NCI-H2081 treated with DMSO at 0.1 percent for 48 hours (cell line): ENCODE measurements at places on chromosomes 1 and 21.

GRCh38 chr1:113855630-113856400, 15.7 kb downstream of the PTPN22 start:
- DNase-seq: no peak

GRCh38 chr1:183097438-183098051, 74.3 kb downstream of the LAMC1 start:
- no peak for DNase-seq

DNA sequence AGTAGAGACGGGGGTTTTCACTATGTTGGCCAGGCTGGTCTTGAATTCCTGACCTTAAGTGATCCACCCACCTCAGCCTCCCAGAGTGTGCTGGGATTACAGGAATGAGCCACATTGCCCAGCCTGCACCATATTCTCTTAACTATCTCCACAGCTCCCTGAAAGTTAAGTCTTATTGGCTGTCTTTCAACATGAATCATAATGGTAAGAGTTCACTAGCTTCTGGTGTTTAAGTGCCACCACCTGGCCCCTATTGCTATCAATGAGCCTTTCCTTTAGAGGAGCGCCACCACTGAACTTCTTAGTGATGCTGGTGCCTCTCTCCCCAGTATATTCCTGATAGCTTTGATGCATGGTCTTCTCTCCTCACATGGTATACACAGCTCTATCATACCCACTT, 15.7 kb downstream of the ZFYVE9 start:
- no peak for DNase-seq

DNA sequence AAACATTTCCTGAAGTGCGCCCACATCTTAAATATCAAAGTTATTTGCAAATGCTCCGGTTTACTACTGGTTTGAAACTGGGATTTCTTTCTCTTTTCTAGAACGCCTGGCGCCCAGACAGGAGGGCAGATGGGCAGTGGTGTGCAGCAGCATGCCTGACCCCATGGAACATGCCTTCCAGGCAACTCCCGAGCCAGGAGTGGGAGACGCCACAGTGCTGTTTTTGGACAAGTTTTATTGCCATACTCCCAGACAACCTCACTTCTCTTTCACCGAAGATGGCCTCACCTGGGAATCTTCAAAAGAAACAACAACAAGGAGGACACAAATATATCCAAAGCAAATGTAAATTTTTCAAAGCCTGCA, 21.5 kb downstream of the UBE2G2 start:
- DNase-seq: no peak

GRCh38 chr21:31394309-31394708, 50.2 kb upstream of the TIAM1 start:
- DNase-seq: no peak

- no peak for DNase-seq
Observed at GRCh38 chr21:29306920-29307319, 8.2 kb downstream of the BACH1 start.

- no peak for DNase-seq
Observed at GRCh38 chr1:191888996-191889622, 269.2 kb upstream of the RGS18 start.

- no peak for DNase-seq
Observed at GRCh38 chr1:198153103-198153502, 3.7 kb upstream of the NEK7 start.

- no peak for DNase-seq
Observed at GRCh38 chr21:33022489-33022827, 3.3 kb upstream of the OLIG2 start.

GRCh38 chr1:109492779-109493178, 1.1 kb upstream of the CYB561D1 start:
- DNase-seq: no peak

DNA sequence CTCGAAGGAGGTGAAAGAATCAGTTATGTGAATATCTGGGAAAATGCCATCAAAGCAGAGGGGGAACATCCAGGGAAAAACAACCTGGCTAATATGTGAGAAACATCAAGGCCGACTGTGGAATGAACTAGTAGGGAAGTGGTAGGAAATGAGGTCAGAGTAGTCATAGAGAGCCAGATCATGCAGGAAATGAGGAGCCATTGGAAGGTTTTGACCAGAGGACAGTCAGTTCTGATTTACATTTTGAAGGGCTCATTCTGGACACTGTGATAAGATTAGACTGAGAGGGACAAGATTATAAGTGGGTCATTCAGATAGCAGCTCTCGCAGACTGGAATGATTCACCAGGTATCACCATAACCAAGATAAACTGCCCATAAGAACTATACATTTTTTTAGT, 63.7 kb downstream of the SYT14 start:
- no peak for DNase-seq

DNA sequence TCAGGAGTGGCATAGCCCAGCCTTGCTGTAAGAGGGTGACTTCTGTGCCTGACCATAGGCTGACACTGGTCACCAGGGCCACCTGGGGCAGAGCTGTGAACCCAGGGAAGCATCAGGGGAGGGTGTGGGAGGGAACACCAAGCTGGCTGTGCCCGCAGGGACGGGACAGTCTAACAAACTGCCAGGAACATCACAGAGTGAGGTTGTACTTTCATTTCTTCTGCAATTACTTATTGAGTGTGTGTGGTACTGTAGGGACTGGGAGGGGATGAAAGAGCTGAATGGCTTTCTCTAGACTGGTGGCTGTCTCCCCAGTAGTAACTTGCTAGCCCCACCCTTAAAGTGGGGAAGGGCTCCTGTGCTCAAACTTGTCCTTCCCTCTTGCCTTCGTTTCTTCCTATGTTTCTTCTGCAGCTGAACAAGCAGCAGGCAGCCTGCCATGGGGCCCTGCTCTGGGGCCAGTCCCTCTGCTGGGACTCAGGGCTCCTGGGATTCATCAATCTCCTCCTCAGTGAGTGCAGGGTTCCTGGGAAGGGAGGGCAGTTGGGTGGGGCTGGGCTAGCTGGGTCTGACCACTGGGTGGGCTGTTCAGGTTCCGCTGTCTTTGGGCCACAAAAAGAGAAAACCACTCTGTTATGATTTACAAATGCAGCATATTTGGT, 39.7 kb upstream of the ETV3 start:
- no peak for DNase-seq

GRCh38 chr1:47208374-47208850, 18.6 kb upstream of the PDZK1IP1 start:
- DNase-seq: no peak

DNA sequence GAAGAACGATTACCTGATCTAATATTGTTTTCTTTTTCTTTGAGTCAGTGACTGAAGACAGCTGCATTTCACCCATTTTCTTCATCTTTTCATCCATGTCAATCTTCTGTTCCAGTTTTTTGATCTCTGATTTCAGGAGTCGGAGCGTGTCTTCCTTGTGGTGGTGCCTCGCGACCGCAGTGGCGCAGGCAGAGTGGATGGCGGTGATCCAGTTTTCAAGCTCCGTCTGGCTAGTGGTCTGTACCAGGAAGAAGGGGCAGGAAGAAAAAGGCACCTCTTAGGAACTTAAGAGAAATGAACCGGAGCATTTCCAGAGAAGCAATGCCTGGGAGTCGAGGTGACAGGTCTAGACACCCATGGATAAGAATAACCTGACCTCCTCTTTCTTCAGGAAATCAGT, 118.3 kb downstream of the TIAM1 start:
- no peak for DNase-seq

DNA sequence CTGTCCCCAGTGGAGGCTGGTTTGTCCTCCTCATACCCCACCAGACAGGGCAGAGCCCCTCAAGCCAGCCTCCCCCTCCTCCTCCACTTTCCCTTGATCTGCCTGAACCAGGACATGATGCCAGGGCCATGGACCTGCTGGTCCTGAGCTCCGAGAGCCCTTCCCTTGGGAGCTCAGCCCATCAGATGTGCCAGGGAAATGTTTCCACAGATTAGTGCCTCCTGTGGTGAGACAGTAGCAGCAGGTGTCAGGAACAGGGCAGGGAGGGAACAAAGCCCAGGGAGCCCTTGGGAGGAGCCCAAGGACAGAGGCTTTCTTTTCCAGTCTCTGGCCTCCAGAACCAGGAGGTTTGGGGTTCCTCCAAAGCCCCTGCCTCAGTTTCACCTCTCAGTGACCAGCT, 14.6 kb upstream of the SLC41A1 start:
- no peak for DNase-seq

GRCh38 chr1:14606632-14607031, 8.1 kb downstream of the KAZN start:
- DNase-seq: no peak

DNA sequence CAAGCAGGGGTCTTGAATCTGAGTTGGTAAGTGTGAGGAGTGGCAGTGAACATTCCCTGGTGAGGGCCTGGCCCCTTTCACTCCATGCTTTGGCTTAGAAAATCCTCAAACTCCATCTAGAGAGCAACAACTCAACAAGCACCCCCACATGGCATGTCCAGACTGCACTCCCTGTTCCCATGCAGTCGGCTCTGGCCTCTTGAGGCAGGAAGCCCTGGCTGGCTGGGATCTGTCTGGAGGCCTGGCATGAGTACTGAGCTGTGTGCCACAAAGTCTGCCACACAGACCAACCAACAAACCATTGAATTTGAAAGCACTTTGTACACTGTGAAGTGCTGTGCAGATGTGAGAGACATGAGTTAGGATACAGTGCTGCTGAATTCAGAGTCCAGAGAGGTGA, 25.2 kb downstream of the COA7 start:
- no peak for DNase-seq

- DNase-seq: no peak
Observed at GRCh38 chr1:97209381-97209957, 487.9 kb downstream of the PTBP2 start.

GRCh38 chr21:29674343-29674742, 265.5 kb downstream of the GRIK1 start:
- DNase-seq: no peak

DNA sequence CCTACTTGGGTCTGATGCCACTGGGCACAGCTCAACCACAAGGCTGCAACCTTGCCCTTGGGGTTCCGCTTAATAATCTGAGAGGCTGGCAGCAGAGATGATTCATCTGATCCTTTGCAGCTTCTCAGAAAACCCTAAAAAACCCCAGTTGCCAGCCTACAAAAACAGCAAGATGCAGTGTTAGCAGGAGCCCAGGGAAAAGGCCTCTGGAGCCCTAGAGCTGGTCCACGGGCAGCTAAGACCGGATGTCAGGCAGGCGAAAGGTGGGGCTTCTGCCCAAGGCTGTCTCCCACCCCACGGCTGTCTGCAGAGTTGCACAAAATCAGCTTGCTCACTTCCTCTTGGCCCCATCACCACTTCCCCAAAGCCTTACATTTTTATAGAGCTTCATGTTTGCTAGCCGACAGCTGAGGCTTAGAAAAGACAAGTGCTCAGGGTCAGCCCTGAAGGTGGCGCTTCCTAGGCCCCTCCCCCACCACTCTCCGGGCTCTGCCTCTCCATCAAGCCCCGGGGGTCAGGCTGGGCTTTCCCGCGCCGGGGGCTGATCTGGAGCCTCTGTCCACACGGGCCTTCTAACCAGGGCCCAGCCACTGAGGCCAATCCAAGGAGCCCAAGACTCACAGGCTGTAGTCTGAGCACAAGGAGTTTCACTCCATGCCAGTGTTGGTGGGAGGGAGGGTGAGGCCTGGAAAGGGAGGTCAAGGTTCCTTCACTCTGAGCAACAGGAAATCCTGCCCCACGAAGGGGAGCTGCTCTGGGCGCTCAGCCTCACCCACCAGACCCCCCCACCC, 4.2 kb upstream of the ADORA3 start:
- no peak for DNase-seq

DNA sequence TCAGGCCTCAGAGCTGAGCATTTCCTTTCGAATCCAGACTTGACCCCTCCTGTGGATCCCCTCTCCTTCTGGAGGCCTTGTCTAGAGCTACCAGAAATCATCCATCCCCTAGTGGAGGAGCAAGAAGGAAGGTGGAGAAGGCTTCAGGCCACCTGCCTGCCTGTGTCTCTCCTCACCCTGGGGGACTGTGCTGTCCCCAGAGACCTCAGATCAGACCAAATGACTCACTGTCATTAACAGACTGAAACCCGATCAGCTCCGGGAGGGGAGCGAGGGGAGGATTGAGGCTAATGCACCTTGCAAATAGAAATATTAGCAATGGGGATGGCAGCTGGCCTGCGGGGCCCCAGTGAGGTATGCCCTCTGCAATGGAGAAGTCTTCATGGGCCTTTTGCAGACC, 2.1 kb downstream of the MYBPH start:
- no peak for DNase-seq

- no peak for DNase-seq
Observed at GRCh38 chr1:171919891-171920887, 78.9 kb downstream of the DNM3 start.

GRCh38 chr1:24805534-24806301, 60.5 kb downstream of the CLIC4 start:
- no peak for DNase-seq

GRCh38 chr1:109274533-109275476, 8.1 kb downstream of the PSRC1 start:
- DNase-seq: no peak

DNA sequence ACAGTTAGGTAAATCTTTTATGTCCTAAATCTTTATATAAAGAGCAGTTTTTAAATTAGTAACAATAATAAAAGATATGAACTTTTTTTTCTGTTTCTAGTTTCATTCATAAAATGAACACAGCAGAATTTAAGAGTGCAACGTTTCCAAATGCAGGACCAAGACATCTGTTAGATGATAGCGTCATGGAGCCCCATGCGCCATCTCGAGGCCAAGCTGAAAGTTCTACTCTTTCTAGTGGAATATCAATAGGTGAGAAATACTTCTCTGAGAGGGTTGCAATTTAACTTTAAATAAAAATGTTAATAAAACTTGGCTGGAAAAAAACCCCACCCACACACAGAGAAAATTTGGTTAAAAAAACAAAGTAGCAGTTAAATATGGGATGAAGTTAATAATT, 15.0 kb upstream of the ANGPTL1 start:
- DNase-seq: no peak

DNA sequence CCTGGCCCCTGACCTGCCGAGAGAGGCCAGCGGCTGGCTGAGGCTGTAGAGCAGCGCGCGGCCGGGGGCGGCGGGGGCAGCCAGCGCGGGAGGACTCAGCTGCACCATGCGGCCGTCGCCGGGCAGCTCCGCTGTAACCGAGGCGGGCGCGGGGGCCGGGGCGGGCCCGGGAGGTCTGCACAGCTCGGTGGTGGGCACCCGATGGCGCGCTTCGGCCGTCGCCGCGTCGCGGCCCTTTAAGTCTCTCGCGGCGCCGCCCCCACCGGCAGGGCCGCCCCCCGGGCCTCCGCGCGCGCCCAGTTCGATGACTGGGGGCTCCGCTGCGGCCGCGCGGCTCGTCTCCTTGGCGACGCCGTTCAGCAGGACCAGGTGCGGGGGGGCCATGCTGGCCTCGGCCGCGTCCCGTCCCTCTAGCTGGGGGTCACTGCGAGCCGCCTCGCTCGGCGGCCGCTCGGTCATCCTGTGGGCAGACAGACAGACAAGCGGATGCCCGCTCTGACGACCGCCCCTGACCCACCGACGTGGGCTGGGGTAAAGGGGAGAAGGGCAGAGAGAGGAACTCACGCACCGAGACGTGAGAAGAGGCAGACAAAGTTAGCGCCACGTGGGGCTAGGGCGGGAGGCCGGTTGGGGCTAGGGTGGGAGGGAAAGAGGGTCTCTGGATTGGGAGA, 6.5 kb downstream of the TAL1 start:
- no peak for DNase-seq

GRCh38 chr21:35363458-35363857, 314.4 kb upstream of the RUNX1 start:
- no peak for DNase-seq

GRCh38 chr1:194052514-194053338, 866.3 kb upstream of the B3GALT2 start:
- DNase-seq: no peak
